ENCODE measurements at places on chromosomes 16 and 17. TPM values are rescaled to one million over a fixed set of nuclear protein-coding genes. Genes with fewer than 3 reads are reported as not detected.

ERCC4 gene
- 13.9 TPM for total RNA-seq

KRT36 gene
- total RNA-seq = not detected

TCAP gene
- total RNA-seq = 1.7 TPM

SCN4A gene
- total RNA-seq = 0.05 TPM

CA7 gene
- total RNA-seq = not detected

TEKT5 gene
- not detected for total RNA-seq

KRTAP4-5 gene
- total RNA-seq = not detected

CCNF gene
- 3.3 TPM for total RNA-seq

MLLT6 gene
- total RNA-seq = 353 TPM

C16orf74 gene
- 11.7 TPM for total RNA-seq

CYGB gene
- total RNA-seq = not detected

NME1 gene
- total RNA-seq = 21.1 TPM

ALOX15B gene
- total RNA-seq = 0.61 TPM

ZG16 gene
- total RNA-seq = not detected

SLC16A13 gene
- total RNA-seq = 21.5 TPM

GCGR gene
- not detected for total RNA-seq

CD300E gene
- 11.9 TPM for total RNA-seq

CRYBA1 gene
- total RNA-seq = not detected

ANKS4B gene
- total RNA-seq = not detected

TNK1 gene
- total RNA-seq = 13.9 TPM

RDM1 gene
- not detected for total RNA-seq

PKMYT1 gene
- total RNA-seq = not detected

TPPP3 gene
- 0.37 TPM for total RNA-seq

TSR1 gene
- 28.4 TPM for total RNA-seq

APOH gene
- not detected for total RNA-seq

PSME3 gene
- total RNA-seq = 53.8 TPM

CES5A gene
- total RNA-seq = not detected

C1QL1 gene
- not detected for total RNA-seq

EVPLL gene
- not detected for total RNA-seq

P2RX5 gene
- total RNA-seq = 10.7 TPM

VTN gene
- not detected for total RNA-seq

IRX5 gene
- 0.18 TPM for total RNA-seq

PLA2G10 gene
- total RNA-seq = not detected

ITGAX gene
- 4.1 TPM for total RNA-seq

ELMO3 gene
- total RNA-seq = 8.5 TPM

Measured in naive thymus-derived CD4-positive, alpha-beta T cell (primary cell).